Stimulated activated CD4-positive, alpha-beta T cell treated with anti-CD3 and anti-CD28 coated beads, Interleukin-15, amount 100 ng/mL, for 1 hour (primary cell): ENCODE measurements at places on chromosomes 7 and 10.

DNA sequence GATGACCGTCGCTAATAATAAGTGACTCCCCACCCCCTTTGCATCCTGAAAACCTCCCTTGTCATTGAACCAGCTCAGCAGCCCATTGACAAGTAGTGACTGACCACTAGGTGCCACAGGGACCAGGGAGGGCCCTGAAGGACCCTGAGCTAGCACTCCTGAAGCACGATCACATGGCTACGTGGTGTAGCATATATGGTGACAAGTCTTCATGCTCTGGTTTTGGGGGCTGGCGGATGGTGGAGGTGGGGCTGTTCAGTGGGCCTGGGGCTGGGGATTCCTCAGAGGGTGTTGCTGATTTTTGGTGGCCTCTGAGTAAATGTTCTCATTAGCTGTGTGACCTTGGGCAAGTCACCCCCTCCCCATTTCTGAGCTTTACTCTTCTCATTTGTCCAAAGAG, 4.7 kb downstream of the ADAMTS14 start:
- DNase-seq = no peak

GRCh38 chr10:19913987-19914386, 97.8 kb downstream of the PLXDC2 start:
- DNase-seq = no peak

GRCh38 chr10:95755511-95756004, 405 bp upstream of the ENTPD1 start:
- DNase-seq = no peak

DNA sequence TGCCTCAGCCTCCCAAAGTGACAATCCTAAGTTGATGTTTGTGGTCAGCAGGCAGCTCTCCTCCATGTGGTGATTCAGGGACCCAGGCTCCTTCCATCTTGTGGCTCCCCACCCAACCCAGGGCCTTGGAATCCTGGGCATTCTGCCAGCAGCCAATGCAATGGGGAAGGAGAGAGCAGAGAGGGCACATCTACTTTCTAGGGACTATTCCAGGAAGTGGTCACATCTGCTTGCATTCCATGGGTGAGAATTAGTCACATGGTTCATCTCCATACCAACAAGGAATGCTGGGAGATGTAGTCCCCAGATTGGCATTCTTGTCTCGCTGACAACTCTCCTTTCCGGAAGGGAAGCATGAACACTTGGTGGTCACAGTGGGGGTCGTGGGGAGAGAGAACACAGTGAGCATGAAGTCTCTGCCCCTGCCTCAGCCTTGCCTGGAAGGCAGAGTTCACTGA, 9.9 kb upstream of the SRRM3 start:
- no peak for DNase-seq

DNA sequence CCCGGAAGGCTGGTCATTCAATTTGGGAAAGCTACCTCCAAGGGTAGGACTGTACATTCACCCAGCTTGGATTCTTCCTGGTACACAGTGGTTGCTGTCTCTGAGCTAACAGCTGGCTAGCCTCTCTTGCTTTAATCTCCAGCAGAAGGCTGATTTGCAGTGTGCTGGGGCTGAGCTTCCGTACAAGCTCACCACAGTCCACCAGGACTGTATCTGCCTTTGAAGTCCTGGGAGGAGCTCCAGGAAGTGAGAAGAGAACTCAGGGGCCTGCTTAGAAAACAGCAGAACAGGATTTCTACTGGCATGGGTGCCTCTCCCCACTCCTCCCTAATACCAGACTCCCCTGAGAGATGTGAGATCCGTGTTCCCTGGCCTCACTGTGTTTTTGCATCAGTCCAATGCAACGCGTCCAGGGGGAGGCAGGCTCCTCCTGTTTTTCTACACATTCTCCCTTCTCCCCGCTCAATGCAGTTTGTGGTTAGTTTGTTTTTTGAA, 6.6 kb downstream of the AFAP1L2 start:
- no peak for DNase-seq

DNA sequence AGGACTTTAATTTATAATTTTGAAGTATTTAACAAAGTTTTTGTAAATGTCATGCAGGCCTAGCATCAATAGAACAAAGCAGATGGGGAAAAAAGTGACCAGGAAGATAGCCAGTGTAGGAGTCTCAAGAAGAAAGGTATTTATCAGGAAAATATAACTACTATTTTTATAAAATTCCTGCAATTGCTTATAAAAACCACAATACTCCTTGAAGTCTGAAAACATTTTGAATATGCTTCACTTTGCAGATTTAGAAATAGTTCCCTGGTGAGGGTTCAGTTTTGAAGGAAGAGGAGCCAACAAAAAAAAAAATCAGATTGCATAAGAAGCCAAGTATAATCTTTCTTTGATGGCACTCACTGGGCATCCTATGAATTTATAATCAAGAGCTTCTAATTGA, 34.1 kb downstream of the MTERF1 start:
- no peak for DNase-seq

- DNase-seq = no peak
These were observed 150.3 kb downstream of the COL28A1 start for GRCh38 chr7:7385421-7385820.

GRCh38 chr7:68828575-68828974, 769.7 kb upstream of the AUTS2 start:
- no peak for DNase-seq

DNA sequence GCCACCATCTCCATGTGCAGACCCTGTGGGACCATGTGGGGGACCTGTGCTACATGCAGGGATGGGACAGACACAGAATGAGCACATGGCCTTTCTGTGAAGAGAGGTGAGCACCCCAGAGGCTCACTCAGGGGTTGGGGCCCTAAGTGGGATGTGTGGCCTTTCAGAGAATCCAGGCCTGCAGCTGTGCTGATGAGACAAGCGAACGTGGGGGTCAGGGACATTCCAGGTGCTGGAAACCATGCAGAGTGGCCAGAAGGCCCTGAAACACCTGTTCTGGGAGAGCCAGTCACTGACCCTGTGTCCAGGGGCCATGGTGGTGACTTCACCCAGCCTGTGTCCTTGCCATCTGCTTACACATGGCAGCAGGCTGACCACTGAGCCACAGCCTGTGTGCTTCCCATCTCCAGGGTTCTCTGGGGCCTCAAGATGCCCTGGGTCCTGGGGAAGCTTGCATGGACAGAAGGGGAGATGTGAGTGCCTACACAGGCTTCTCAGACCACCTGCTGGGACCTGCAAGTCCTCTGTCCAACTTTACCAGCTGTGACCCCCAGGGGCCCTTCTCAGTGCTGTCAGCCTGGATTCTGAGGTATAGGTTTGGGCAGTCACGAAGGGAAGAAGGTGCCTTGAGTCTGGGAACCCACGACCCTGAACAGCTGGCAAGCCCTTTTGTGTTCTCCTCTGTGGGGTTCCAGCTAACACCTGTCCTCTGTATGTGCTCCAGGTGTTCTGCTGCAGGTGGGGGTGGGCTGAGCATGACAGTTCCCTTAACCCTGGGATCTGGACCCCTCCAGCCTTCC, 17.6 kb downstream of the RAMP3 start:
- DNase-seq = no peak

DNA sequence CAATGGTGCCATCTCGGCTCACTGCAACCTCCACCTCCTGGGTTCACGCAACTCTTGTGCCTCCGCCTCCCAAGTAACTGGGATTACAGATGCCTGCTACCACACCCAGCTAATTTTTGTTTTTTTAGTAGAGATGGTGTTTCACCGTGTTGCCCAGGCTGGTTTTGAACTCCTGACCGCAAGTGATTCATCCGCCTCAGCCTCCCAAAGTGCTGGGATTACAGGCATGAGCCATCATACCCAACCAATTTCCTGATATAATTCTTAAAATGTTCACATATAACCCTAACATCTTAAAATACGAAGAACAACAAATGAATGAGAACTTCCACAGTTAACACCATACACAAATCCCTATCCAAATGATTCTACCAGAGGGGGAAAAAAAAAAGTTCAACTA, 31.2 kb downstream of the BAIAP2L1 start:
- DNase-seq = no peak

GRCh38 chr7:150378115-150378852, 846 bp upstream of the ZNF775 start:
- no peak for DNase-seq

- DNase-seq = no peak
These were observed 11.1 kb downstream of the MSRB2 start for GRCh38 chr10:23106331-23107072.

DNA sequence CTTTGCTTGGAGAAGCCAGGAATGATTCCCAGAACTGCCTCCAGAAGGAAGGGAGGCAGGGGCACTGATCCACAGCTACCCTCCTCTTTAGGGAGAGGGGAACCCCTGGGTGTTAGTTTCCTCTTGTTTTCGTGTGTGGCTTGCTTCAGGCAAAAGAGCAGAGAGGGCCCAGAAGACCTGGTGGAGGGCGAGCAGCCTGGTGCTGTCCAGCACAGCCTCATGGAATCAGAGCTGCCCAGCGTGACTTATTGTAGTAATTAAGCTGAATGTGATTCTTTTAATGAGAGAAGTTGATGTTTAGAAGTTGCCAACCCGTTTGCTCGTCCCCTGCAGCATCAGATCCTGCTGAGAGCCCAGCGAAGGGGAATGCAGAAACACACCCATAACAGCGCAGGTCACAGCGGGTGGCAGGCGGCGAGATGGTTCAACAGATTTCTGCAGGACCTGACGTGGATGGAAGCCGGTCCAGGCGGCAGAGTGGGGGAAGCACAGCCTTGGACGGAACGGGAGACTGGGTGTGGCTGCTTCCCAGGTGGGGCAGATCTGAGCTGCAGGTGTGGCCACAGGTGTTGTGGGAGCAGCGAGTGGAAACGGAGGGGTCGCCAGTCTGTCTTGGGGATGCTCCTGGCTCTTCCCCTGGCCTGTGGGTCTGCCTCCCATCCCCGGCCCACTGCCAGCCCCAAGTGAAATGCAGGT, 53.7 kb upstream of the SHH start:
- DNase-seq = no peak

GRCh38 chr10:36181426-36182178, 539.5 kb upstream of the FZD8 start:
- DNase-seq = no peak

DNA sequence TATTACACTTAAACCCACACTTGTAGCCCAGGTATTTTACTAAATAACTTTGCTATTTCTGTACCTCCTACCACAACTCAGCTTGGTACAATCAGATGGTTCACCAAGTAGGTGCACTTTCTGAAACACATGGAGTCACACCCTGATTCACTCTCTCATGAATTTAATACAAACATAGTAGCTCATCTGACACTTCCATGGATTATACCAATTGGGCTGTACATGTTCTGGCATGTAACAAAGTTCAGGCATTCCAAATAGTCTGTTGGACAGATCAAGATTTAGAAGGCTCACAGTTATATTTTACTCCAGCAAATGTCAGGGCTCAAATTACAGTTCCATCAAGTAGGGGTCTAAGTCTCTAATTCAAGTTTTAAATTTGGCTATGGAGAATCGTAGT, 62.2 kb upstream of the RNF148 start:
- no peak for DNase-seq

- no peak for DNase-seq
These were observed 62.8 kb downstream of the MTPN start for GRCh38 chr7:135914346-135914745.

GRCh38 chr10:78357141-78358063, 323.7 kb downstream of the RPS24 start:
- no peak for DNase-seq

- DNase-seq = no peak
These were observed 314.1 kb downstream of the WDR37 start for GRCh38 chr10:1370298-1370697.

DNA sequence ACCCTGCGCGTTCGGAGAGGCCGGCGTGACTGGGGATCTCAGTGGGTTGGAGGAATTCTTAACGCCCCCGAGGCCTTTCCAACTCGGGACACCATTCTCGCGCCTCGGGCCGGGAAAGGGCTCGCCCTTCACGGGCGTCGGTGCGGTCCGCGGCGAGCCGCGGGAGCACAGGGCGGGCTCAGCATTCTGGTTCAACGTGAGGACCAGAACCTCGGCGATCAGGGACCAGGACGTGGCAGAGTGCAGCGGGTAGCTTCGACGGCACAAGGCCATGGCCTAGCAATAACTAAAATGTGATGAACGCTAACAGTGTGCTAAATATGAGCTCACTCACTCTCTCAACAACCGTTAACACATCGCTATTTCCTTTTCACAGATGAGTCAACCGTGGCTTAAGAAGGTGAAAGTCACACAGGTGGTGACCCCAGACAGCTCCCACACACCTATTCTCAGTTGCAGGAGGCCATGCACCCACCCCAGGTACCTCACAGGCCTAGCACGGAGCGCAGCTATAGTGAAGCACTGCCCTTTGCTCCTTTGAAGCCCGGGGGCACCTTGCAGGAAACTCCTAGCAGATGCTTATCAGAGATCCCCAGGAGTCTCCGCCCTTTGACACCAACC, 4.5 kb upstream of the EMX2 start:
- DNase-seq = no peak

- no peak for DNase-seq
These were observed 102.7 kb downstream of the ZNF248 start for GRCh38 chr10:37754538-37755323.

DNA sequence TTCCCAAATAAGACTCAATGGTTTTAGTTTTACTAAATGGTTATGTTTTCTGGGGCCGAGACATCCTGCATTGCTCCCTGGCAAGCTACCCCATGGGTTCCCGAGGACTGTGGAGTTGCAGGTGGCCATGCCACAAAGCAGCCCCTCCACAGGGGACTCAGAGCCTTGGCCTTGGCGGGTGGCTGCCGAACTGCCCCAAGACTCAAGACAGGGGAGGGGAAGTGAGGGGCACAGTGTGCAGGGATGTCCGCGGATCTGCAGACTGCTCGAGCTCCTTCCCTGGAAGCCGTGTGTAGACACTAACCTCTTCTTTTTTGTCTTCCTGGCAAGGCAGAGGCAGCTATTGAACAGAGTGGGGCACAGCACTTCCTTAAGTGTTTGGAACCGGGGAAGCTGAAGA, 154.6 kb downstream of the EBF3 start:
- no peak for DNase-seq

- DNase-seq = no peak
These were observed 500.8 kb downstream of the PLXNA4 start for GRCh38 chr7:132075515-132075914.

DNA sequence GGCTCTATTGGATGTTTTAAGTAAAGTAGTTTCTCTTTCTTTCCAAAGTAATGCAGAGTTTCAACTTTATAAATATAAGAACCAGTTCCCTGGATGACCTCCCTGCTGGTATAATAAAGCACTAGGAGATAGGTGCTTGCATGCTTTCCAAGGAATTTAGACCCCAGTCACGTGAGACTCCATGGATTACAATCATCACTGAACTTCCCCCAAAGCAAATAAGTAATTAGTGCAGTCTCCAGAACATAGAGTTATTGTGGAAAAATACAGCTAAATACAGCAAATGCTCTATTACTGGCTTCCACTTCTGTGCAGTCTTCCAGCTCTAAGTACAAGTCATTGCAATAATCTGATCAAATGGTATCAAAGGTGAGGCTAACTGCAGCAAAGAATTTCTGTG, 220.2 kb upstream of the STEAP1 start:
- no peak for DNase-seq

- no peak for DNase-seq
These were observed 98.3 kb upstream of the ARHGAP21 start for GRCh38 chr10:24821986-24822385.

DNA sequence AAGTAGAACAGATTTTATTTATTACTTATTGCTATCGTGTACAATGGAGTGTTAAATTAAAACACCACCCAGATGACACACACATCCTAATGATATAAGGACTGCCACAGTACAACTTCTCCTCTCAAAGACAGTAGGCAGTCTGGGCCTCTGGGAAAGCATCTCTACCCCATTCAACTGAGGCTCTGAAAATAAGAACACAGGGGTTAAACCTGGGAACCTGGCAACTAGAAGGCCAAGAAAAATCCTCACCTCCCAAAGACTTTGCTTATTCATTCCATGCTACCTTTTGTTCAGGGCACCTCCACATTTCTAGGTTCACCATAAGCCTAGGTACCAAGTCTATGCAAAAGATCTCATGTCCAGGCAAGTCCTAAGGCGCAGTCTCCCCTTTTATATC, 125.4 kb upstream of the FEZF1 start:
- no peak for DNase-seq
